ENCODE measurements at places on chromosomes 7 and 10.

DNA sequence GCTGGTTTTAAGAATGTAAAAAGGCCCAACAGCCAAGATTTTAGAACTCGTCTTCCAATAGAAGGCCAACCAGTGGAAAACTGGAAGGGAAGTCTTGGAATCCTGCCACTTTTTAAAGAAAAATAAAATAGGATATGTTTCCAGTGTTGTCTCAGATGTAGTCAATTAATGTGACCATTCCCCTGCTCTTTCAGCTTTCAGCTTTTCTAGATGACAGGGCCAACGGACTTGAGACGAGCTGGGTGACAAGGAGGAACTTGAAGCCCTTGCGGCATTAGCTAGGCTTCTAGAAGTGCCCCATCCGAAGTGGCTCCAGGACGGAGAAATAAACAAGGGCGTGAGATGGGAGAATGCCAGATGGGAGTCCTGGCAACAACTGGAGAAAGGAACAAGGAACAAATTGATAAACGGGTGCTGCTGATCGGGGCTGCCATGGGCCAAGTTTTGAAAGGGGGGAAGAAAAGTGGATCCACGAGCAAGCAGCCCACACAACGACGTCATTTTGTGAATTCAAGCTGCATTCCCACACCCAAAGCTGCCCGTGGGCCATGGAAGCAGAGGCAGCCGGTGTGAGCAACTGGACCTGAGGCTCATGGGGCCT, 42.3 kb downstream of the CTBP2 start:
- DNase-seq, result no peak

DNA sequence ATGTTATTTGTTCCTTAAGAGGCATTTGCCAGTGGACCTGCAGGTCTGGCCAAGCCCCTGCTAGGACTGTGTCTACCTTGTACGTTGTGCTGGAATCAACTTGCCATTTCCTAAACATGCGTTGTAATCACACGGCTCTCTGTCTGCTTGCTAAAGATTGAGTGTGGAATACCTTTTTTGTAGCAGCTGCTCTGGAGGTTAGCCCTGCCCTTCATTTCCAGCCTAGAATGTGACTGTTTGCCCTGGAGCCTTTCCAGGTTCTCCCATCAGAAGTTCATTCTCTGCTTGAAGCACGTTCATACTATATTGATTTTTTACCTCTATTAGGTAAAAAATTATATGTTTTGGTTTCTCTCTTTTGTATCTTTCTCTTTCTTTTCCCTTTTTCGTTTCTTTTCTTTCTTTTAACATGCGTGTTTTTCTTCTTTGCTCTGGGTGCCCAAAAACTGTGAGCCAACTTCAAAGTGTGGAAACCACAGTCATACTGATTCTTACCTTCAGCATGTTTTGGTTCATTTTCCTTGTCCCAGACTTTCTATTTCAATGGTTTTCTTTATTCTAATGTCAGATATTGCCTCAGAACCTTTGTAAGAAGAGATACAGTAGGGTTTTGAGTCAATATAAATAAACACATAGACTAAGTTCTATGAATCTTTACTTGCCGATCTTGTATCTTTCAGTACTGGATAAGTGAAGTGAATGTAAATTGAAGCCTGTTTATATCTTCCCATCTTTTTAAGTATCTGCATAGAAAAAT, 111.9 kb upstream of the RPA3 start:
- DNase-seq, result no peak

- DNase-seq, result no peak
Observed at GRCh38 chr10:90718182-90718581, 139.7 kb downstream of the HTR7 start.

DNA sequence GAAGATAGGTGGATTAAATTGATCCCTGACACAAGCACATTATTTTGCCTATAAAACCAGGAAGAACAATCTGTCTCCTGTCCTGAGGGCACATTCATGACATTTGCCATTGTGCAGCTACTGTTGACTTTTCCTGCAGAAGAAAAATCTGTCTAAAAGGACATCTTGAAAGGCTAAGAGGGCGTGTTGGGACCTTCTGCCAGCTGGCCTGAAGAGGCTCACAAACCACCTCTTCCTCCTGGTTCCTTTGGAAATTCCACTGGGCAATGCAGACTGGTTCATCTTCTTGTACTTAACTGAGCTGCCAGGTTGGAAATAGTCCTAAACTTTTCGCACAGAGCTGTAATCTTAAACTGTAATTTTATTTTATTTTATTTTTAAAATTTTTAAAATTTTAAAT, 35.7 kb upstream of the PIP start:
- DNase-seq, result no peak

- no peak for DNase-seq
Observed at GRCh38 chr7:46285878-46286277, 364.8 kb upstream of the IGFBP3 start.

DNA sequence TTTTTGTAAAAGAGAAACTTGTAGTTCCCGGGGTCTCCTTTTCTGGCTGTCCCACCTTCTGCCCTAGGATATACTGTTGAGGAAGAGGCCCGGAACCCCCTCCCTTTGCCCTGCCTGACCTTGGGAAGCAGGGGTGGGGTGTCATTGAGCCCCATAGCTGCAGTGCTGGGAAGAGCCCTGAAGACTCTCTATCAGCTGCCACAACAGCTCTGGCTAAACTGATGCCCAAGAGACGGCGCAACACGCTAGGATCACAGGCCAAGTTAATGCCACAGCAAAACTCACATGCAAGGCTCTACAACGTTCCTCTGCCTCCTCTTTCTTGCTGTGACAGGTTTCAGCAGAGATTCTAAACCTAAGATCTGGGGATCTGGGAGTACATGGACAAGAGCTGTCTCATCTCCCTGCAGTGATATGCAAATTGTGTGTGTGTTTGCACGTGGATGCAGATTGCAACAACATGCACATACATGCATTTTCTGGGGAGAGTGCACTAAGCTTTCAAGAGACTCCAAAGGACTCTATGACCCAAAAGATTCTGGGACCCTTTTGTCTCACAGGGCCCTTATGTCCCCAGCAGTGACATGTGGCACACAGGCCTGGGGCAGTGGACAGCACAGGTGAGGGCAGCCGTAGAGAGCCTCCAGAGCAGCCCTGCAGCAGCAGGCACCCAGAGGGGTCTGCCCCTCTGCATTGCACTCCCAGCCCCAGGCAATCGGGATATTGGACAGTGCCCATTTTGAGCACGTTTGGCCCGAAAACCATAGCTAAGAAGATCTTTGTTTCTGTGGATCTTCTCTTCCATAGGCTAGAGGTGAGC, 2.5 kb downstream of the RASSF4 start:
- DNase-seq, result no peak

DNA sequence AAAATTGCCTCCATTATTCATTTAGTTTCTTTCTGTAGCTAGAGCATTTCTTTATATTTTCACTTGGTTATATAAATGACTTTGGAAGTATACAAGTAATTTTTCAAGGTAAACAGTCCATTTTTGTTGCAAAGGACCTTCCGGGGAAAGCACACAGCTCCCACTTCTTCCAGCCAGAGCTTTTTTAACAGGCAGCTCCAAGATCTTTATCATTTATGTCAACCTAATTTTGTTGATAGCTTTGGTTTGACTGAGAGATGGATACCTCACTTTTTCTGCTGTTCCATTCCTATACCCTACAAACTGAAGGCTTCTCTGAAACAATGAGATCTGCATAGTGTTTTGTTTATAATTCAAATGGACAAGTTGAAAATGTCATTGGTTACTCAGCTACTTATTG, 49.3 kb upstream of the RAB11FIP2 start:
- DNase-seq, result no peak

GRCh38 chr7:130884437-130885417, 150.7 kb upstream of the KLF14 start:
- DNase-seq, result no peak

DNA sequence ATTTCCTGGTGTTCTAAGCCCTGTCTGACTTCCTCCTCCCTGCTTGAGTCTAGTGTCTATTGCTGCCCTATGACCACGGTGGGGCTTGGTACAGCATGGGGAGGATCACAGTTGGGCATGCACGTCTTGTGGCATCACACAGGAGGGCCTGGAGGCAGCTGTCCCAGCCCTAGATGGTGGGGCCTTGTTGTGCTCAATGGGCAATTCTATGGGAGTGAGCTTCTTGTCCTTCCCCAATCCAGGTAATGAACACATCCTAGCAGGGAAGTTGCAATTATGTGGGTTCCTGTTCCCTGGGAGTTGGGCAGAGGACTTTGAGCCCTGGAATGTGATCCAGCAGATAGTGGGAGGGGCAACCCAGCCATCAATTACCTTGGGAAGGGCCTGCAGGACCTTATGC, 10.8 kb upstream of the FAM3C start:
- DNase-seq, result no peak

DNA sequence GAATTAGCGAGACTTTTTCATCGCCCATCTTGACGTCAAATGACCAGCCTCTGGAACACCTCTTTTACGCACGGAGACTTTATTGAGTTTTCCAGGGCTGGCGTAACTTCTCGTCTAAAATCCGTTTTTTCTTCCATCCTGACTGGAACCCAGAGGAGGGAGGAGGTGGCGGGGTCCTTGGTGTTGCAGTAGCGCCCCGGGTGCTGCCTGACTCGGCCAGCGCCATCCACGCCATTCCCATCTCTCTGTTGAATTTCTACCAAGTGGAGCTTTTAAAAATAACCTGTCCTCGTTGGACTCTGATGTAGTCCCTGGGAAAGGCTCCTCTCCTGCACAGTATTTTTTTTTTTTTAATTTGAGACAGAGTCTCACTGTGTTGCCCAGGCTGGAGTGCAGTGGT, 155.9 kb downstream of the RGS10 start:
- DNase-seq, result no peak

GRCh38 chr10:13003004-13003403, 1.5 kb upstream of the CCDC3 start:
- no peak for DNase-seq

- DNase-seq, result no peak
Observed at GRCh38 chr10:63458177-63458576, 7.6 kb downstream of the JMJD1C start.

DNA sequence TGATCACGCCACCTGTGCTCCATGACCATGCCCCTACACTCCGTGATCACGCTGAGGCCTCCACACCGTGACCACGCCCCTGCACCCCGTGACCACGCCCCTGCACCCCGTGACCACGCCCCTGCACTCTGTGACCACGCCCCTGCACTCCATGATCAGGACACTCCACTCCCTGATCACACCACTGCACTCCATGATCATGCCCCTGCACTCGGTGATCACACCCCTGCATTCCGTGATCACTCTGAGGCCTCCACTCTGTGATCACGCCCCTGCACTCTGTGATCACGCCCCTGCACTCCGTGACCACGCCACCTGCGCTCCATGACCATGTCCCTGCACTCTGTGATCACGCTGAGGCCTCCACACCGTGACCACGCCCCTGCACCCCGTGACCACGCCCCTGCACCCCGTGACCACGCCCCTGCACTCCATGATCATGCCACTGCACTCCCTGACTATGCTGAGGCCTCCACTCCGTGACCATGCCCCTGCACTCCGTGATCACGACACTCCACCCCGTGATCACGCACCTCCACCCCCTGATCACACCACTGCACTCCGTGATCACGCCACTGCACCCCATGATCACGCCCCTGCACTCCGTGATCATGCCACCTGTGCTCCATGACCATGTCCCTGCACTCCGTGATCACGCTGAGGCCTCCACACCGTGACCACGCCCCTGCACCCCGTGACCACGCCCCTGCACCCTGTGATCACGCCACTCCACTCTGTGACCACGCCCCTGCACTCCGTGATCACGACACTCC, 27.7 kb downstream of the STK32C start:
- DNase-seq, result no peak

- peak; percentile 81 for DNase-seq
Observed at GRCh38 chr10:69801094-69801433, 642 bp upstream of the COL13A1 start.

DNA sequence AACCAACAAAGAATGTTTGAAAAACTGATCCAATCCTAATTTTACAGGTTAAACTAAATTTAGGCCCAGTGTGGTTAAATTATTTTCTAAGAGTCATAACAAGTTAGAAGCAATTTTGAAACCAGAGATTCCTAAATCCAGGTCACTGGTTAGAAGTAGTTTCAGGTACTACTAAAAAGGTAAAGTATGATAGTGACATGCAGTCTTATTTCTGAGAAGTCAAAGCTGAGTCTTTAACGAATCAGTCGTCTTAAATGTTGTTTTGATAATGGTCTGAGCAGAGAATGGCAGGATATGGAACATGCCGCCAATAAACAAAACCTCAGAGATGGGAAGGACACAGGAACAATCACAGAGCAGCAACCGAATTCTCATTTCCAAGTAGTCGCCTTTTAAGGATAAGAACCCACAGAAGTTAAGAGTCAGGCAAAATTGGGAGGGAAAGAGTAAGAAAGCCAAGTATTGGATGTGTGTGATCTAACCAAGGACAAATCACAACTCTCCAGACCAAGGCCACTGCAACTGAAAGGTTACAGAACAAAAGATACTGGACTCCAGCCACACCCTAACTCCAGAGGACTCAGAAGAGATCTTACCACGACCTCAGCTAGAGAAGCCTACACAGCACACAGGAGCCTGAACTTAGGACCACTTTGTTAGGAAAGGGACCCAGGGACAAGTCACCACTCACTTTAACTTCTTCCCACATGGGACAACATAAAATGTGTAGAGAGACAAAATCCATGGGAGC, 19.7 kb downstream of the TMEM243 start:
- no peak for DNase-seq

- no peak for DNase-seq
Observed at GRCh38 chr10:27899058-27899457, 99.8 kb downstream of the ODAD2 start.

Measured in 8988T (cell line).